ENCODE measurements at places on chromosomes 6 and 20.
A peak's percentile ranks its signal among the peaks of the same experiment; 100 is the strongest.

DNA sequence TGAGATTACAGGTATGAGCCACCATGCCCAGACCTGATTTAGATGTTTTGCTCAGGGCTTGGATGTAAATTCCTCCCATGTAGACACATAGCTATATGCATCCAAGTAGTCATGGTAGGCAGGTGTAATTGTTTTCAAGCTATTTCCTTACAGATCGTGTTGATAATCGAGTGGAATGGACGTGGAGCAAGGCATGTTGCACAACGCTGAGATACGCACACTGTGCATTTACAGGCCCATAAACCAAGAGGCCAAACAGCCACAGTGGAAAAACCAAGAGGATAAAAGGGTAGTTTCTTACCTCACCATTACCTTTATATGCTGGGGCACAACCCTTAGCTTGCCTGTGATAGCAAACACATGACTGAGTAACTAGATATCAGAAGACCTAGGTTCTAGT, 51.0 kb upstream of the ADGRF1 start:
- DNase-seq, result no peak

- no peak for DNase-seq
Observed at GRCh38 chr20:48818481-48818987, 9.3 kb downstream of the PREX1 start.

- DNase-seq, result peak; percentile 4
Observed at GRCh38 chr20:12047838-12048432, 130.2 kb downstream of the BTBD3 start.

GRCh38 chr6:52877168-52877567, 32.3 kb downstream of the GSTA3 start:
- DNase-seq, result peak; percentile 82

DNA sequence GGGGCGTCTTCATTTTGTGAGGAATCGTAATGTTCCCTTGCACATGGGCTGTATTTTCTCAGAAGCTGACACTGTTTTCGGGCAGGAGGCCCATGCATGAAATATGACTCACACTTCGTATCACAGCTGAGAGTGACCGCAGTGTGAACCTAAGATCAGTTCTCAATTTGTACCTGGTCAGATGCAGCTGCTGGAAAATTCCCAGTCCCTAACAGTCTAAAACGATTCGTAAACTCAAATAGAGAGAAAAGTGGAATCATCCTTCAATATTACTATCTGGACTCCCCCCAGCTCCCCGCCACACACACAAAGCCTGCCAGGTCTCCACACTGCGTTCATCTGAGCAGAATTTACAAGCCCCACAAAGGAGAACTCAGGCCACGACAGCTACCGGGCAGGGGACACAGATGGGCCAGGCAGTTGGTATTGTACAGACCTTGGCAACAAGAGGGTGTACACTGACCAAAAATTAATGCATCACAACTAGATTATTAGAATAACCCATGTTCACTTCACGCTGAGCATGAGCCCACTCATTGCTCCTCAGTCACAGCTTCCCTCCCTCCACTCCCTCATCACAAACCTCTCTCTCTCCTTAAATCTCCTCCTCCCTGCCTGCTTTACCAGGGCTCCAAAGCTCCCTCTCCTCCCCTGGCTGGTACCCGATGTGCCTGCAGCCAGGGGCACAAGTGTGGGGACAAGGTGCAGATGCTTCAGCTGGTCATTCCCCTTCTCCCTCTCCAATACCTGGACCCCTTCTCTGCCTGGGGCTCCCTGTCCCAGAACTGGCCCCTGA, 488.4 kb downstream of the PREX1 start:
- DNase-seq, result no peak

DNA sequence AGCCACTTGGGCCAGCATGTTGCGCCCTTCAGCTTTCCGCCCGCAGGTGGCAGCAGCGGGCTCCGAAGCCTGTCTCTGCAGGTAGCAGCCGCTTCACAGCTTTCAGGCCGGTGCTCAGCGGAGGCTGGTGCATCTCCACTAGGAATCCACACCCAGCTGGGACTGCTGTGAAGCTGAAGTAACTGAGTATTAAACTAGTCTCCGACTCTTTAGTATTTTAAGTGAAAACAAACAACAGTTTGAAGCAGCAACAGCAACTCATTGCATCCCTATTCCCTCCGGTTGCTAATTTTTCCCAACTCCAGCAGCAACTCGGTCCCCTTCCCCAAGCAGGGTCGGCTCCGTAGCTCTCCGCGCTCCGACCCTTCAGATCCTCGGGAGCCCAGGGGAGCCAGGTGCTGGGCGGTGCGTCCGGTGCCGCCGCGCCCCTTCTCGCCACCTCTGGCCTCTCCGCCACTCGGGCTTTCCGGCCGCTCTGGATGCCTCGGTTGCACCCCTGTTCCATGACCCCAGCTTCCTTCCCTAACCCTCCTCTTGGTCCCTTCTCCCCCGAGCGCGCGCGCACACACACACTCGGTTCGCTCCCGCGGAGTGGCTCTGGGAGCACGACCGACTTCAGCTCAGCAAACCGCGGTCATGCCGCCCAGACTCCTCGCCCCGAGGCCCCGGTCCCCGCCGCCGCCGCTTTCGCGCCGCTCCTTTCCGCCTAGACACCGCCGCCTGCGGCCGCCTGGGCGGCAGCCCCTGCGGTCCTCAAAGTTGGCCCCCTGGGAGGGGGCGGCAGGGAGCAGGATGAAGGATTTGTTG, 765 bp upstream of the NKAIN2 start:
- DNase-seq, result peak; percentile 50

- no peak for DNase-seq
Observed at GRCh38 chr6:90484903-90485302, 102.0 kb downstream of the MAP3K7 start.

DNA sequence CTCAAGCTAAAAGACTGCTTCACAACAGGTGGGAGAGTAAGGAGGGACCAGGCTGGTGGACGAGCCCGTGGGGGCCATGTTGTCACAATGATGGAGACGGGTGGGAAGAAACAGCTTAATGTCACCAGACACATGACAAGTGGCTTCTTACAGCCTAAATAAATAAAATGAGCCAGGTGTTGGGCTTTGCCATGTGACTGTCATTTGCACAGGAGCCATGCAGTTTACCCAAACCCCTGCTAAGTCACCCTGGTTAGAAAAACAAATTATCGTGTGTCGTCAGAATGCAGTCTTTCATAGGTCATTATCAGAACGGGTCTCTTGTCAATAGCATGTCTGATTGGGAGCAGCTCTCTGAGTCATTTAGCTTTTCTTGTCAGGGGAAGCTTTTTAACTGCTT, 18.5 kb downstream of the BTBD3 start:
- DNase-seq, result no peak

- no peak for DNase-seq
Observed at GRCh38 chr20:14234666-14235295, 102.6 kb downstream of the FLRT3 start.

GRCh38 chr6:139894271-139894670, 519.8 kb upstream of the CITED2 start:
- no peak for DNase-seq

GRCh38 chr20:2219481-2220006, 76.3 kb upstream of the TGM3 start:
- no peak for DNase-seq

- DNase-seq, result no peak
Observed at GRCh38 chr20:44400671-44400969, 45.1 kb downstream of the HNF4A start.

- peak; percentile 85 for DNase-seq
Observed at GRCh38 chr20:17995967-17996819, 27.4 kb downstream of the MGME1 start.

DNA sequence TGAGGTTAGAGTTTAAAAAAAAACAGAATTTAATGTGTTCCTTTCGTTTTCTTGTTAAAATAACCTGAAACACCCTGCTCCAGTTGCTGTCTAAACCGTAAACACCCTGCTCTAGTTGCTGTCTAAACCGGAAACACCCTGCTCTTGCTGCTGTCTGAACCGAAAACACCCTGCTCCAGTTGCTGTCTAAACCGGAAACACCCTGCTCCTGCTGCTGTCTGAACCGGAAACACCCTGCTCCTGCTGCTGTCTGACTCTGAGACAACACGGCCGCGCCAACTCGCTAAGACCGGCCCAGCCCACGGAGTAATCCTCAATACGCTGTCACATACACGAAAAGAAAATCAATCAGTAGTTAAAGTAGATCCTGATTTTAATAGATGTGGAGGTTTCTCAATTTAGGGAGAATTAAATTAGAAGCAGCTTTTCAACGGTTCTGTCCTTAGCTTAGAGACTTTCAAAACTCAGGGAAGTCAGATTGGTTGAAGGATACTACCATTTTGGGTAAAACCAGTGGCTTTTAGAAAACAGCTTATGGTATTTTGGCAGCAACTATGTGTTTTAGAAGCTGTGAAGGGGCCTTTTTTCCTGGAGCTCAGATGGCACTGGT, 98.3 kb downstream of the RAMACL start:
- DNase-seq, result no peak

DNA sequence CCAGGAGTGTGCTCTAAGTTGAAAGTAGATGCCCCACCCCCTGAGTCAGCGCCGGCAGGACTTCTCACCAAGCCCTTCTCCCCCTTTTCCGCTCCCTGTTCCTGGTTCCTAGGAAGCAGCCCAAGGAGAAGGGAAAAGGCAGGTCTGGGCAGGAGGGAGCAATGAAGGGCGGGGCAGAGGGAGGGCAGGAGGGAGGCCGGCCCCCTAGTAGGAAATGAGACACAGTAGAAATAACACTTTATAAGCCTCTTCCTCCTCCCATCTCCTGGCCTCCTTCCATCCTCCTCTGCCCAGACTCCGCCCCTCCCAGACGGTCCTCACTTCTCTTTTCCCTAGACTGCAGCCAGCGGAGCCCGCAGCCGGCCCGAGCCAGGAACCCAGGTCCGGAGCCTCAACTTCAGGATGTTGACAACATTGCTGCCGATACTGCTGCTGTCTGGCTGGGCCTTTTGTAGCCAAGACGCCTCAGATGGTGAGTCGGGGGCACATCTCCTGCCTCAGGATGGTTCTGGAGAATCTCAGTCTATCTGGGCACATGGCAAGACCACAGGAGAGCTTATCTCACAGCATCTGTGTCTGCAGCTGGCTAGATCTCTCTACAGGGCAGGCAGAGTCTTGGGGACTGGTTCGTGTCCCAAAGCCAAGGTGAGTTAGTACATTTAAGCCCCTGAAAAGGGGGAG, at the start of gene PROCR:
Gene PROCR, plus strand, starts transcription at position 320 of the 681 bp plus-strand sequence. Its CDS starts 83 bp downstream, at position 403.
- peak; percentile 98 for DNase-seq

DNA sequence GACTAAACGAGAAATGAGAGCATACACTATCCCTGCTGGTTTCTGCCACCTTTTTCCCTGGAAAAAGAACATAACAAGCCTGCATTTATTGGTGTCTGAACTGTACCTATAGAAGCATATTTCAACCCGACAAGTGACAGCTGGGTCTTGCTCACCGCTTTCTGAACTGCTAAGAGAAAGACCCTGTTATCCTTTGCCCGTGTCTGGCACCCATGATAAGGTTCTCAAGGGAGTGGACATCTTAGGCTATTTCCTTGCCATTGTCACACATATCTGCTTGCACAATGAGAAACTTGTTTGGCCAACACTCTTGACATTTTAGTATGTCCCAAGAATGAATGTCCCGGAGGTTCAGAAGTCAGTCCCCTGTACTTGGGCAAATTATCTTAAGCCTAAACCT, 19.3 kb downstream of the RIPOR2 start:
- DNase-seq, result no peak

DNA sequence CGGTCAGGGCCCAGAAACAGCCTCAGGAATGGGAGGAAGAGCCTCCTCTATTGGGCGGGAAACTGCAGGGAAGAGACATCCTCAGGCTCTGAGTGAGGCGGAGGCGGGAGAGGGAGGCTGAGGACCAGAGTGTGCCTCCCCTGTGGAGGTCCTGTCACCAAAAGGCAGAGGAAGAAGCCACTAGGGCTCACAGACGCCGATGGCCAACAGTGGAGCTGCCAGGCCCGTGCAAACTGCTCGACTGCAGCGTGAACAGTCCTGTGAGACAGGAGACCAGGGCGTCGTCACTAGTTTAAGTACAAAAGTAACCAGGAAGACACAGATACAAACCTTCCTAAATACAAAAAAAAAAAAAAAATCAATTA, 82.7 kb downstream of the TAF4 start:
- no peak for DNase-seq

- no peak for DNase-seq
Observed at GRCh38 chr6:151254451-151255081, 14.8 kb downstream of the AKAP12 start.

DNA sequence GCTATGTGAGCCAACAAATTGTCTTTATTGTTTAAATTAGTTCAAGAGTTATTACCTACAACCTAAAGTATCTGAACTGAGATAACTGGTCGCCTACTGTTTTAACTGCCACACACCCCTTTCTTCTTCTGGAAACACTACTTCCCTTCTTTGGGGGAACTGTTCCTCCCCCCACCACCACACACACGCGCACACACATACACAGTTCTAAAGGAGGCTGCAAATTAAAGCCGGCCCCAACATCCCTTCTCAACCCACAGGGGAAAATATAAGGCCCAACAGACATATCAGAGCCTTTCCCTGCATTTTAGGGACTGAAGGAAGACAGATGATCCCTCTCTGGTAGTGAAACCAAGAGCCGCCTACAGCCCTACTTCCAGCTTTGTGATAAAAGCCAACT, 348.0 kb upstream of the JARID2 start:
- DNase-seq, result no peak

GRCh38 chr20:36399147-36399968, 93.2 kb downstream of the DLGAP4 start:
- peak; percentile 74 for DNase-seq

GRCh38 chr6:15061180-15061641, 184.7 kb upstream of the JARID2 start:
- DNase-seq, result no peak

GRCh38 chr20:16005021-16005914, 568.0 kb downstream of the KIF16B start:
- no peak for DNase-seq

- no peak for DNase-seq
Observed at GRCh38 chr6:22613695-22614094, 44.3 kb downstream of the HDGFL1 start.

GRCh38 chr6:109239160-109239559, 143.1 kb downstream of the CD164 start:
- DNase-seq, result no peak

DNA sequence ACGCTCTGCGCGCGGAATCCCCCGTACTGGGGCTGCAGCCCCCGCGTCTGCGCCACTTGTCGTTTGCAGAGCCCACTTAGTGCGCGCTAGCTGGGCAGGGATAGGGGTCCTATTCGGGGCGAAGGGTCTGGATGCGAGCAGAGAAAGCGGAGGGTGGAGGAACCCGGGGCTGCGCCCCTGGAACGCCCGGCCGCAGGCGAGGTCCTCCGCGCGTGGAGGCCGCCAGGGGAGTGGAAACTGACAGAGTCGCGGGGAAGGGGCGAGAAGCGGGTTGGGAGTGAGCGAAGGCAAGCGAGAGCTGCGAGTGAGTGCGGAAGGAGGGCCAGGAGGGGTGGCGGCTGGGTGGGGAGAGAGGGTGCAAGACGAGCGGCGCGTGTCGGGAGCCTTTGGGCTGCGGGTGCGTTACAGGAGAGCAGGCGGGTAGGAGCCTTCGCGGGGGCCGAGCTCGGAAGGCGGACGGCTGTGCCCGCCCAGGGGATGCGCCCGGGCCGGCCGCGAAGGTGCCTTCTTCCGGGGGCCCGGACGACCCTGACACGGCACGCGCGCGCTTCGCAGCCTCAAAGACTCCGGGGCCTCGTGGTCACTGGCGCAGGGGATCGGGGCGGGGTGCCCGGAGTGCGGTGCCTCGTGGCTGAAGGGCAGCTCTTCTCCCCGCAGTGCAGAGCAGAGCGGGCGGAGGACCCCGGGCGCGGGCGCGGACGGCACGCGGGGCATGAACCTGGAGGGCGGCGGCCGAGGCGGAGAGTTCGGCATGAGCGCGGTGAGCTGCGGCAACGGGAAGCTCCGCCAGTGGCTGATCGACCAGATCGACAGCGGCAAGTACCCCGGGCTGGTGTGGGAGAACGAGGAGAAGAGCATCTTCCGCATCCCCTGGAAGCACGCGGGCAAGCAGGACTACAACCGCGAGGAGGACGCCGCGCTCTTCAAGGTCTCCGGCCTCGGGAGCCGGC, 1.2 kb downstream of the IRF4 start:
- no peak for DNase-seq

GRCh38 chr6:170024940-170025339, 265.9 kb downstream of the DLL1 start:
- no peak for DNase-seq
